Activated CD4-positive, alpha-beta T cell treated with anti-CD3 and anti-CD28 coated beads for 4 hours (primary cell): ENCODE measurements at places on chromosomes 3 and 15.

DNA sequence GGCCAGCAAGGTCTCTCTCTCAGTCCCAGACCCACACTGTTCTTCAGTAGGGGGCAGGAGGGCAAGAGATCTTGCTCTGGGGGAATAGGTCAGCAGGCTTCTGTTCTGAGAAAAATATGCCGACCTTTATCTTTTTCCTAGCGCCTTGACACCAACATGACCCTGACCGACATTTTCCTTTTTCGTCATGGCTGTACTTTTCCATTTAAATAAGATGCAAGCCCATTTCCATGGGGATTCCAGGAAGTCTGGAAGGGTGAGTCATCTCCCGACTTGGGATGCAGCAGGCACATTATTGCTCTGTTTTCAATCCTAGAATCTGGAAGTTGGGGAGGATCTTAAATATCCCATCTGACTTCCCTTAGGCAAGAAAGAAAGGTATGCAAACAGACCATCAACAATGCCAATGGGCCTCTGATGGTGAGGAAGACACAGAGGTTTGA lies 261.5 kb upstream of the LRTM1 start:
- DNase-seq: no peak

DNA sequence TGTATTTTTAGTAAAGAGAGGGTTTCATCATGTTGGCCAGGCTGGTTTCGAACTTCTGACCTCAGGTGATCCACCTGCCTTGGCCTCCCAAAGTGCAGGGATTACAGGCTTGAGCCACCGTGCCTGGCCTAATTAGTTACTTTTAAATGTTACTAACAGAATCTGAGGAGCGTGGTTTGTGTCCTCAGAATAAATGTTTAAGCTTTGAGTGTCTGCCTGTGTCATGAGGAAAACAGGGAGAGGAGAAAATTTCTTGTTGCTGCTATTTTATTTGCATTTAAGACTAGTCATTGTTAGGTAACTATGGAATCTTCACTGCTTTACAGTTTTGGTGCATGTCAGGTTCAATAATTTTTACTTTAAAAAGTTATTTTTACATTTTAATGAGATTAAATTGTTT lies 68.8 kb downstream of the TCF12 start:
- DNase-seq: no peak

DNA sequence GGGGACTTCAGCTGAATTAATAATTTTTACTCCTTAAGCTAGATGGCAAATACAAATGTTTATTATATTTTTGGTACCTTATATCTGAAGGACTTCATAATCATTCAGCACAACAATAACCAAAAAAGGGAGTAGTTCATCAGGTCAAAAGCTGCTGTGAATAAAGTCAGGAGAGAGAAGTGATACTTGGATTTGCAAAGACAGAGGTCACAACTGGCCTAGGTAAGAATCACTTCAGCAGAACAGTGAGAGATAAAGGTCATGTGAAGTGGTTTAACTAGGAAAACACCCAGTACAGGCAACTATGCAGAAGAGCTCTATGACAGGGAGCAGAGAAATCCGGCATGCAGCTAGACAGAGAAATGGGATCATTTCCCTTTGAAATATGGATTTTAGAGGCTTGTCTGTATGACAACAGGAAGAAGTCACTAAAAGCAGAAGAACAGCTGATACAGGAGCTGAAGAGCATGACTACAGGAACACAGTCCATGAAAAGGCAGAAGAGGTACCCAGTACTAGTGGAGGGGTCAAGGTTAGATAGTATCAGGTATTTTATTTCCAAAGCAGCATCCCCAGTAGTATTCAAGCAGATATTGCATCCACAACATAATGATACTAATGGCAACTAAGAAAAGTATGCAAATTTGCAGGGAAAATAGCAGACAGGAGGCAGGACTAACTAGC lies 25.7 kb downstream of the ZMAT3 start:
- no peak for DNase-seq

- DNase-seq: no peak
These were observed 75.8 kb upstream of the LEKR1 start for GRCh38 chr3:156750191-156750873.

DNA sequence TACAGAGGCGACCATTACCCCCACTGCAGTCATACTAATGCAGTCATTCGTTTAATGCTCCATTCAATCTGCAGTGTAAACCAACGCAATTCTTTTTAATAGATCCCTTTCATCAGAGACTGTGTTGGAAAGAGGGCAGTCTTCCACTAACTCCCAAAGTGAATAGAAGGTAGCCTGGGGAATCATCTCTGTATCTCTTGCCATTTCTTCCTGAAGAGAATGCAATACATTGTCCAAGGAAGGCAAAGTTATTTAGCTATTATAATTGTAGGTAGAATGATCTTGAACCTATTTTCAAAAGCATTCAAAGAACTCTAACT lies 1.3 kb upstream of the SLITRK3 start:
- DNase-seq: no peak

GRCh38 chr15:39616731-39617455 lies 36.0 kb downstream of the THBS1 start:
- DNase-seq: no peak

GRCh38 chr15:95857124-95857757 lies 473.3 kb upstream of the NR2F2 start:
- no peak for DNase-seq

- no peak for DNase-seq
These were observed 26.0 kb downstream of the PPCDC start for GRCh38 chr15:75049392-75049791.

DNA sequence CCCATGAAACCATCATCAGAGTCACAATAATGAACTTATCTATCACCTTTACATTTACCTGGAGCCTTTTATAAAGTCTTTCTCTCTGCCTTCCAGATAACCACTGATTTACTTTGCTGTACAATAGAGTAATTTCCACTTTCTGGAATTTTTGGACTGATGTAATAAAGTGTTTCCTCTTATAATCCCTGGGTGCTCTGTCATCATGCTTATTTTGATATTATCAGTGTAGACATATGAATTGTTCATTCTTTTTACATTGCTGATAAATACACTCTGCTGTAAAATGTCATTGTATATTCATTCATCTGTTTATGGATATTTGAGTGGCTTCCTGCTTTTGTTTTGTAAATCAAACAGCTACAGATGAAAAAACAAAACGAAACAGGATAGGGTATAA lies 27.0 kb upstream of the IREB2 start:
- DNase-seq: no peak

DNA sequence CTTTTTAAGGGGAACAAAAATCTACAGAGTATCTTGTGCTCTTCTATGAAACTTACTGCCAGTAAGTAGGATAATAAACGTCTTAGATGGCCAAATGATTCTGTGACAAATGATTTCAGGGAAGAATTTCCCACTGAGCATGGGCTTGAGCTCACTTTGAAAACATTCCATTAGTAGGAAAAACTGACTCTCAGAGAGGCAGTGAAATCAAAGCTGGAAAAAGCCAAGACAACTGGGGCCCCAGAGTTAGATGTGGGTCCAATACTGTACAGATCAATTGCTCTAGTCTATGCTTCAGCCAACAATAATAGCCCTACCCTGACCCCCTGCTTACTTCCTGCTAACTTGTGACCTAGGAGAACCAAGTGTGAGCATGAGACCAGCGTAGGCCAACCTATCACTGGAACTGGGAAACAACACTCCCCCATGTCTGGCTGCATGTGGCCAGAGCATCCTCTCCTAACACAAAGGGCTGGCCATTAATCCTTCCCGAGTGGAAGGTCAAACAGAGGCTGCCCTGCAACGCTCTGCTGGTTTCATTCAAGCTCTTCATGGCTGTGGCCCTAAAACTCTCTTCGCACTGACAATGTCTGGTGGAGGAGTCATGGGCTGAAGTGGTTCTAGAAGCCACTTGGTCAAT lies 68.8 kb downstream of the FOXB1 start:
- DNase-seq: no peak

DNA sequence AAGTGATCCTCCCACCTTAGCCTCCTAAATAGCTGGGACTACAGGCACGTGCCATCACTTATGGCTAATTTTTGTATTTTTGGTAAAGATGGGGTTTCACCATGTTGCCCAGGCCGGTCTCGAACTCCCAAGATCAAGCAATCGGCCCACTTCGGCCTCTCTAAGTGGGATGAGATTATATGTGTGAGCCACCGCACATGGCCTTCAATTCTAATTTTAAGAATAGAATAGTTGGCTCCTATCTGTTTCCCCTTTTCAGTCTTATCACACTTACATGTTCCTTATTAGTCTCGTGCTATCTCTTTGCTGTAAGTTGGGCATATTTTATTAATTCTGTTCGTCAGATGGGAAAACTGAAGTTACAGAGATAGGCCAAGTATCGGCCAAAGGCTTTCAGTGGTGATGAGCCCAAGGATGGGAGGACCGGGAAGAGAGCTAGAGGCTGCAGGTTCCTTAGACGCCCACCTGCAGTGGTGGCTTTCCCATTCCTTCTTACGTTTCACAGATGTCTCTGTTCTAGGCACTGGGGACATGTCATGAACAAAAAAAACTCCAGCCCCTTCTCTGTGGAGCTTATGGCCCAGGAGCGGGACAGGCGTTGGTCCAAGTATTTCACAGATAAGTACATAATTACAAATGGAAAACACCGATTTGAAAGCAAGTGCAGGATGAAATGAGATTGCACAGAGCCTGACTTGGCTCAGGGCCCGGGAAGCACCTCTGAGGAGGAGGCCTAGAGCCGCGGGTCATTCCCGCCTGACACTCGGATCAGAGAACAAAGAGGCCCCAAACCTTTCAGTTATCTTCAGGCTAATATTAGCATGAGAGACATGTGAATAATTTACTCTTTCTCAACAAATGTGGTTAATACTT lies 91.1 kb upstream of the KLF13 start:
- DNase-seq: no peak

DNA sequence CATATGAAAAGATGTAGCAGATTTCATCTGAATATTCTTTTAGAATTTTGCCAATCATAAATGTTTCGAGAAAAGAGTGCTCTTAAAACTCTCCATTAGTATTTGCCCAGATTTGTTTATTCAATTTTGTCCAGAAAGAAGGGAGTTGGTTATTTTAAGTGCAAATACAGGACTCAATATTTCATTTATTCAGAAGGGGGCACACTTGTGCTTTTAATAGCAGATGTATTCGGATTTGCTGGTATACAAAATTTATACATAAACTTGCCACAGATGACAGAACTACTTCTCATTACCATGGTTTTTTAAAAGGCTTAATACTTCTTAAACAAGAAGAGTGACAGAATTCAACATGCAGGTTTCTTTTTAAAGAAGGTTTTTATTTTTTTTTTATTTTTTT lies 69.8 kb upstream of the GRM7 start:
- DNase-seq: no peak

GRCh38 chr15:76976572-76977270 lies 18.2 kb upstream of the PSTPIP1 start:
- DNase-seq: no peak

DNA sequence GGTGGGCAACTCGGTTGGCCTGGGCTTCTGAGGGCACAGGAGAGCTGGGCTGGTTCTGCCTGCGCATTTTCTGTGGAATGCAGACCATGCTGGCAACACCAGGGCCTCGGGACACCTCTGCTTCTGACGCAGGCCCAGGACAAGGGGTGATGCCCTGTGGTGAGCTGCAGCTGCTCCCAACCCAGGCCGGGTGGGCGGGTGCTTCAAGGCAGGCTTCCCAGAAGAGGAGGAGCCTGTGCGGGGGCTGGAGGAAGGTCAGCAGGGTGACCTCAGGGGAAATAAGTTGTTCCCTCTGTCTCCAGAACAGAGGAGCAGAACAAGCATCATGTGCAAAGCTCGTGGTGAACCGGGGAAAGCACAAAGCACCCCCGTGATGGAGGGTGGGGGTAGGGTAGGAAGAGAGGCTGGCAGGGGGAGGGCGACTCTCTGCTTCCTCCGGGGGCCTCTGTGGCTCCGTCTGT lies 11.0 kb upstream of the PLXNA1 start:
- no peak for DNase-seq

DNA sequence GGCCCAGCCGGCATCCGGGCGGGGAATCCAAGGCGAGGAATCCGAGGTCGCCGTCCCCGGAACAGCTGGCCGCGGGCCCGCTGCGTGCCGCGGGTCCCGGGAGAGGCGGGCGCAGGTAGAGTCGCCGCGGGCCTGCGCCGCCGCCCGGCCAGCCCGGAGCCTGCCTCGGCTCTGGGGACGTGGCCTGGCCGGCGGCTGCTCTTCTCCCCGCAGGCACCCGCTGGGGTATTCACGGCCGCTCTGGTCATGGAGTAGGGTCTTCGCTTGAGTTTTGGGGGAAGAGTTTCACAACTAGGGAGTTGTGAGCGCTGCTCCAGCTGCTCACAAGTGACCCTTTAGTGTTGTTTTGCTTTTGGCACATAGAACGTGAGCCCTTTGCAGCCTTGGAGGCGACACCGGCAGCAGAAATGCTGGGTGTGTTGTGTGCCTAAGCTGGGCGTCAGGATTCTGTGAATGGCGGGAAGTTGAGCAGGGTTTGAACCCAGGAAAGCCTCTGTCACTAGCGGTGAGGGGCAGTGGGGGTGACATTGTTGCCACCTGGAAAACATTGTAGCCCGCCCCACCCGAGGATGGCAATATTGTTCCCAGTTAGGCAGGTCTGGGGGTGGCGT lies 4.0 kb downstream of the TRIM71 start:
- no peak for DNase-seq

GRCh38 chr15:77563623-77564156 lies 69.0 kb downstream of the LINGO1 start:
- DNase-seq: no peak

DNA sequence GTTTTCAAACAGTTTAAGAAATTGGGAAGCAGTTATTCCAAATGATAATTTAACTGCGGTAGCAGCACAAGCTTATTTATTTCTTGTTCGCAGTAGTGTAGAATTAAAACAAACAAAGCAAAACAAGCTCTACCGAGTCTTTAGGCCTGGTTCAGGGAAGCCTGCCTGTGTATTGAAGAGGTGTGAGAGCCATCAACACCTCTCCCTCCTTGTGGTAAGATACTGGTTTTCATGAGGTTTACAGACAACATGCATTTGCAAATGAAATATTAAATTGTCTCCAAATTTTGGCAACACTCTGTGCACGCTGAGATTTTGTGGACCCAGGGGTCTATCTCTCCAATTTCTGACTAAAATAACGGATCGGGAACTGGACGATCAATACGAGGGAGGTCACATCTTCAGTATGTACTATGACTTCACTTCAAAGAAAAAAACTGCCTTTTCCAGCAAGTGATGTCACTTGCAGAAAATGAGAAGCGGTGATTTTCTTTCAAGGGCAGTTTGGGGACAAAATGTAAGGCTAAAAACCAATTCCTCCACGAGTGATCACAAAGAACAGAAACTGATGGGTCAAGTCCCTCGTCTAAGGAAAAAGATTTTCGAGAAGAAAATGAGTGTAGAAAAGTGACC lies 721 bp downstream of the ATR start:
- DNase-seq: no peak

- peak; percentile 58 for DNase-seq
These were observed 55.9 kb upstream of the PLCL2 start for GRCh38 chr3:16828815-16829214.

DNA sequence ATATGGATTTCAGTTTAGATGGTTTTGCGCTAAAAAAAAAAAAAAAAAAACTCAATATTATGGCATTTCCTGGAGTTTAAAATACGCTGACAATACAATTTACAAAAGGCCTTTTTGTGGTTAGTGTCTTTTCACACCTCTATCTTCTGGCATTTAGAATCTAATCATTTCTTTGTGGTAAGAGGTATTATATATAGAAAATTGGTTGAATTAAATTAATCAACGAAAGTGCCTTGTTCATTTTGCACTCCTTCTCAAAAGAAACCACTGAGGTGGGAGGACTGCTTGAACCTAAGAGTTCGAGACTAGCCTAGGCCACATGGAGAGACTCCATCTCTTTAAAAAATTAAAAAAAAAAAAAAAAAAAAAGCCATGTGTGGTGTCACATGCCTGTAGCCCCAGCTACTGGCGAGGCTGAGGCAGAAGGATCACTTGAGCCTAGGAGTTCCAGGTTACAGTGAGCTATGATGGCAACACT lies 90.0 kb upstream of the ICE2 start:
- no peak for DNase-seq
